NCI-H226 (cell line): ENCODE measurements at places on chromosomes 1 and 21.

- no peak for DNase-seq
Observed at GRCh38 chr1:24507405-24507804, 4.8 kb downstream of the RCAN3 start.

- peak; percentile 97 for DNase-seq
Observed at GRCh38 chr21:28215214-28215954, 777.3 kb downstream of the LTN1 start.

DNA sequence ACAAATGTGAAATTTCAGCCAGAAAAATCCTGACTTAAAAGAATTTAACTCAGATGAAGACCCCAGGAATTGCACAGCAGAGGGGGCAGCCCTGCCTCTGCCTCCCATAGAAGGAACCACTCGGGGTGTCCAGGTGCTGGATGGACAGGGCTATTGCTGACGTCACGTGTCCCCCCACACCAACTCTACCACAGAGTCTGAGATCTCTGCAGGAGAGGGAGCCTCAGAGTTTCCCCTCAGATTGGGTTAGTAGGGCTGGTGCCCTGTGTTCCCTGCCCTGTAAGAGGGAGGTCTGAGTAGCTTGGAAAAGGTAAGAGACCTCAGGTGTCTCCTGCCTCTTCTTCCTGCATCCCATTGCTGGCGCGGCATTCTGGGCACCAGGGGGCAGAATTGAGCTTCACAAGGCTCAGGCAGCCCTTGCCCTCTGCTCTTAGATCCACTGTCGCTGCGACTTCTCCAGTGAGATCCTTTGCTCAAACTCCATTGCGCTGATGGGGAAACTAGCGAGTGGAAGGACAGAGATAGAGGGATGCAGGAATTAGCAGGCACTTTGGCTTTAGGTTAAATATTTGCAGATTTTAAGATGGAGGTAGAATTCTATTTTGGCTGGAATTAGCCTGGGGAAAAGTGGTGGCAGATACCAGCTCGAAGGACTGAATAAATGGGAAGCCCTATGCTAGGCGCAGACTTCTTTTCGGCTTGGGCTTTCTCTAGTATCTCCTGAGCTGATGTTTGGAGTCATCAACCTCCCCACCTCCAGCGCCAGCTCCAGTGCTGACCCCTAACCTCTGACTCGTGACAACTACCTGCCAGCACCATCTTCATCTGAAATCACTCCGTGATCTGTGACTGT is 42.8 kb upstream of the DMBX1 start:
- peak; percentile 47 for DNase-seq

DNA sequence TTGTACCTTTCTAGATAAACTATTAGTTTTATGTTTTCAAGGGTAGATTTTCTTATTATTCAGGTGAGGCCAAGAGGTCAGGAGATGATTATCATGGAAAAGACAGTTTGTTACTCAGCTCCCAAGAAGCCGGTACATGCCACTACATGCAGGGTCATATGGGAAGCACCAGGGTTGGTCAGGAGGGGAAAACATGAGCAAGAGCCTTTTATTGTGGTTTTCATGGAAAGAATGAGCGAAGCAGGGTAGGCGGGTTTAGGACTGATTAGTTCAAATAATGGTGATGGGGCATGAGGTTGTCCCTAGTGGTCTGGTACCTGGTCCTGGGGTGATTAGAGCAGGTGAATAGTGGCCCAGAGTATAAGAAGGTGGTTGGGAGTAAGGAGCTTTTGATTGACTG is 189.9 kb downstream of the APP start:
- DNase-seq: no peak

- peak; percentile 90 for DNase-seq
Observed at GRCh38 chr1:9473032-9473807, 66.0 kb upstream of the SLC25A33 start.

- no peak for DNase-seq
Observed at GRCh38 chr1:29828526-29829447, 592.5 kb downstream of the PTPRU start.

- DNase-seq: no peak
Observed at GRCh38 chr1:24535778-24536177, 20.1 kb upstream of the NCMAP start.

DNA sequence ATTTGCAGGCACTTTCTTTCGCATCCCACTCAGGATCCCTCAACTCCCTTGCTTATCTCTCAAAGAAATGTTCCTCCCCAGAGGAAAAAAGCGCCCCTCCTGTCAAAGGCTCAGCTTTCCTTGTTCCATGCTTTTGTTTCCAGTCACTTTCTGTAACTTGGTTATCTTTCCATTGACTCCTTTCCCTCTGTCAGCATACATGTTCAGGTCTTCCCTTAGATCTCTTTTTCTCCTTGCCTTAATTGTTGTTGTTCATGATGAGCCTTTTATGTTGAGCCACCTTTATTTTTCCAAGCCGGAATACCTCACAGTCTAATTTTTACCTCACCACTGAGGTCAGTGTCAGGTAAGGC is 46.5 kb upstream of the PODN start:
- DNase-seq: no peak

GRCh38 chr21:42607102-42607501 is 46.3 kb upstream of the PDE9A start:
- no peak for DNase-seq

- no peak for DNase-seq
Observed at GRCh38 chr21:42112238-42112637, 41.1 kb downstream of the UMODL1 start.

DNA sequence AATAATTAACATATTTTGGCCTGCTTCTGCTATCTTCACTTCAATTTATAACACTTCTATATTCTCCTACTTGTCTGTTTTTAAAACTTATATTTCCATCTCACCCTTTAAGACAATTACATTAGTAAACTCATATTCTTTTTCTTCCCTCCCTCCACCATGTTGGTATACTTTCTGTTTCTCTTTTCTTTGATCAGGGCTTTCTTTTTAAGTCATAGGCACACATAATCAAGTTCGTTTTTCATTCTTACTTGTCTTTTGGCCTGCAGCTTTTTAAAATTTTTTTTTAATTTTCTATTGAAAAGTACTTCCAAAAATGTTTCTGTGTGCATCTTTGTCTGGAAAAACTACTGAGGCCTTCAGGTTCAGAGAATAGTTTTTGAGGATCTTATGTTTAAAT is 2.3 kb downstream of the PYHIN1 start:
- DNase-seq: no peak

DNA sequence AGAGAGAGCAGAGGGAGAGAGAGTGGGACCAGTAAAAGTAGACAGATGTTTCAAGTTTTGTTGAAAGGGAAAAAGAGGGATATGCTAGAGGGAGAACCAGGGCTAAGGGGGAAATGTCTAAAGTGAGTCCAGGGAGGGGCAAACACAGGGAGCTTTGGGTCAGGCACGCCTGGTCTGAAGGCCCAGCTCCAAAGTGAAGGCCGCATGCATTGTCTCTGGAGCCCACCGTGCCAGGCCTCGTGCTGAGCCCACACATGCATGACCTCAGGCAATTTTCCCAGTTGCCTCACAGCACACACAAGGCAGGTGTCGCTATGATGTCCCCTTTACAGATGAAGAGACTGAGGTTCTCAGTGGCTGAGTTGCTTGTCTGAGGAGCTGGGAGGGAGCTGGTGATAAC is 16.0 kb downstream of the KIF17 start:
- DNase-seq: no peak

DNA sequence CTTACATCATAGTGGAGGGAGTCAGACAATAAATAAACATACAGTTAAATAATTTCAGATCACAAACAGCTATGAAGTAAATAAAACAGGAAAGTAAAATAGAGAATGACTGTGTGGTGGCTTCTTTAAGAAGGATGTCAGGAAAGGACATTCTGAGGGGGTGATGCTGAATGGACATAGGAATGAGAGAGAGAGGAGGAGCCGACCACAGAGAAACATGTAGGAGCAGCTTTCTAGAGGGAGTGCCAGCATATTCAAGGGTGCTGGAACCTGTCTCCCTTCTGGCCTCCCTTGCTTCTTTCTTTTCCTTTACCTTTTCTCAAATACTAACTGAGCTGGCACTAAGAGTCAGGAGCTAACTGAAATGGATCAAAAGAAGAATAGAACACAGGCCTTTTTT is 20.5 kb upstream of the BCL10 start:
- no peak for DNase-seq

DNA sequence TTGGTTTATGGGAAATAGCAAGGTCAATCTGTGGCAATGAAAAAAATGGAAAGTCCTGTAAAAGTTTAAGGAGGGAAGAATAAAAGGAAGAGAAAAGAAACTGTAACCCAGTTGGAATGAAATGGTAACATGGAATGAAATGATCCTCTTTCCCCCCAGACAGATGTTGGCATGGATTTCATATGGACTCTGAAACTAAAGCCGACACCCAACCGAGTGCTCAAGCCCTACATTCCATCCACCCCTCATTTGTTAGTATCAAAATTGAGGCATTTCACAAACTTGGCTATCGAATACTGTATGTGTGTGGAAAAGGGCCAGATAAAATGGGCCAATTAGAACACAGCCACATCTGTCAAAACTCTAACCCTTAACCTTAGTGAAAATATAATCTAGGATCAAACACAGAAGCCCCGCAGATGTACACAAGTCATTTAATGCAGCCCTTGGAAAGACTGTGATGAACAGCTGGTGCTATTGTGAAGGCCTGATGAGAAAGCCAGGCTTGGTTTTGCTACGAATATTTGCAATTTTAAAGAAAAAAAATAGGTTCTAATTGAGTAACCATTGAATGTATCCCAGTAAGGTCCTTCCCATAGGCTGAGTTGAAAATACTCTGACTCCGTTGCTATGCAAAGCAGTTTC is 72.6 kb upstream of the RGL1 start:
- DNase-seq: no peak

DNA sequence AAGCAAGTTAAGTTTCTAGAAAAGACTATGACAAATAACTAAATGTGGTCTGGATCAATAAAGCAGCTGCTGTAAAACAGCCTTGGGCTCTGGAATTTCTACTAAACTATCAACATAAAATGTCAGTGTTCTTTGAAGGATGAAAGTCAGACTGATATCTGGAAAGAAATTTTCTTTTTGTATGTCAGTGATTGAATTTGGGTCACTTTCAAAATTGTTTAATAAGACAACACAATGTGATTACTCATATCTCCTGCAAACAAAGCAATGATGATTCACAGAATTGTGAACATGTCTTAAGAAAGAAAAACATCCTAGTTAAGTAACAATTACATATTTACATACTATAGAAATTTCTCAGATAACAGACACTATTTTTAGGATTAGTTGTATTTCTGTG is 826.4 kb downstream of the PLA2G4A start:
- peak; percentile 12 for DNase-seq

DNA sequence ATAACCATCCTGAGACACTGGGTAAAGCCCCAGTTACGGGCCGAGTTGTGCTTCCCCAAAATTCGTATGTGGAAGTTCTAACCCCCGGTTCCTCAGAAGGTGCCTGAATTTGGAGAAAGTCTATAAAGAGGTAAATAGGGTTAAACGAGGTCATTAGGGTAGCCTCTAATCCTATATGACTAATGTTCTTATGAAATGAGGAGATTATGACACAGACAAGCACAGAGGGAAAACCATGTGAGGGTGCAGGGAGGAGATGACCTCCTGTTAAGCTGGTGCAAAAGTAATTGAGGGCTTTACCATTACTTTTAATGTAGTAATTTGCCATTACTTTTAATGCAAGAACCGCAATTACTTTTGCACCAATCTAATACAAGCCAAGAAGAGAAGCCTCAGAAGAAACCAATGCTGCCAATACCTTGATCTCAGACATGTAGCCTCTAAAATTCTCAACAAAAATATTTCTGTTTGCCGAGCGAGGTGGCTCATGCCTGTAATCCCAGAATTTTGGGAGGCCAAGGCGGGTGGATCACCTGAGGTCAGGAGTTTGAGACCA is 260.8 kb downstream of the GPATCH2 start:
- DNase-seq: no peak

- DNase-seq: no peak
Observed at GRCh38 chr1:152412756-152413155, 1.3 kb downstream of the CRNN start.

DNA sequence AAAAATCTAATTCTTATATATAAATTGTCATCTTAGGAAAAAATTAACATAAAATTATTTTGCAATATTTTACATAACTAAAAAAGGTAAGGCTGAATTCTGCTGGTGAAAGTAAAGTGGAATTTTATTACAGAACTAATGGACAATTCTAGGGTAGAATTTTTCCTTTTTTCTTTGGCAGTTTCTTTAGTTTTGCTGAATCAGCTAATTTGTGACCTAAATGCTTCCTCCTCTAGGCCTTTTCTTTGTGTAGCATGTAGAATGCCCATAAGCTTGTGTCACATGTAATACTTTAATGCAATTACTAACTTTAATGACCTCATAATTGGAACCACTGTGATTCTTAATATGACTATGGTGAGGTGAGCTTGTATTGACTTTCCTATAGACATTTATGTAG is 1378.4 kb upstream of the ADGRL4 start:
- no peak for DNase-seq

GRCh38 chr1:10430216-10431069 is at the start of gene CENPS:
Gene CENPS, plus strand, starts transcription at chr1:10430433. Its CDS starts 85 bp downstream, at chr1:10430518.
- DNase-seq: peak; percentile 82
